Osteoblast (primary cell): ENCODE measurements at places on chromosomes 3 and 15.

DNA sequence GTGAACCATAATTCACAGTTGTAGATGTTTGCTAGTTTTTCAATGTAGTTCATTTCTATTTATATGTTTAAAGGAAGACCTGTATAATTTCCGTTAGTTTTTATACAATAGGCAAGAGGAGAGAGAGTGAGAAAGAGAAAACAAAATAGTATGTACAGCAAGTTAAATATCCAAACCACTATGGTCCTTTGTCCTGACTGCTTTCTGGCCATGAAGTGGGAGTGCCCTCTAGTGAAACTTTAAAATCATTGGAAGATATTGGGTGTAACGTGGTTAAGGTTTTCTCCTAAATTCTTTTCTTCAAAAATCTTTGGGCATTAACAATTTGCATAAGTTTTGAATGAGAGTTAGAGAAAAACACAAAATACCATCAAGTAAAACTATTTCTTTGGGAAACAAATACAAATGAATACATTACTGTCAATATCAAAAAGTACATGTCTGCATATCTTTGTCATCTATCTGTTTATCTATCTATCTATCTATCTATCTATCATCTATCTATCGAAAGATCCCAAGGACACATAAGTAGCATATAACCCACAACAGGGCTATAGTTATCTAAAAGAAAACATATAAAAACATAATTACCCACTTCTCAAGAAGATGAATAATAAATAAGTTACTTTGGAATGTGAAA lies 534.6 kb upstream of the ATP11B start:
- DNase-seq = no peak

DNA sequence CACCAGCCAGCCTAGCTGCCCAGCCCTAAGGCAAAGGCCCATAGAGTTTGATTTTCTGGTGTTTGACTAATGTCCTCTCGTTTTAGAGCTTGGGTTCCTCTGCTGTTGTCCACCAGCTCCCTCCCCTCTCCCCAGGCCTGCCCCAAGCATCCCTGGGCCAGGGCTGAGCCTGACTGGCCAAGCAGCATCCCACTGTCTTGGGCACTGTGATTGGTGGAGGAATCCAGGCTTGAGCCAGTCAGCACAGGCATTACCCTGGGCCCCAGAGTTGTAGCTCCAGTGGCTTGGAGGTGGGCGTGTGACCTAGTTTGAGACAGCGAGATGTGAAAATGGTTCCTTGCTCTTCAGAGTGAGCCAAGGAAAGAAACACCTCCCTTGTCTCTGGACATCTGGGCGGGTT lies 155.3 kb upstream of the MEF2A start:
- no peak for DNase-seq

- no peak for DNase-seq
Observed at GRCh38 chr3:152606146-152606545, 228.8 kb upstream of the P2RY1 start.

GRCh38 chr15:74497584-74497983 lies 36.6 kb upstream of the UBL7 start:
- DNase-seq = peak; percentile 41
